Activated T-helper 1 cell treated with anti-CD3 and anti-CD28 coated beads, Interleukin-12 subunit alpha, Interleukin-12 subunit beta, Interleukin-2, Interleukin-4 antibody, amounts not matched to agents 30 ng/mL and 10 ng/mL and 1 ng/mL, durations not matched to agents 14 hours and 24 hours and 36 hours (primary cell): ENCODE measurements at places on chromosomes 7 and 10. TPM values are rescaled to one million over a fixed set of nuclear protein-coding genes. Genes with fewer than 3 reads are reported as not detected.

GRCh38 chr7:92909686-92910475 is 73.5 kb upstream of the CDK6 start:
- H3K4me3 ChIP-seq, result no peak overlapping the region
- H3K27ac ChIP-seq, result no peak overlapping the region
- H3K27me3 ChIP-seq, result no peaks in the 10 kb centered on the region
- H3K4me1 ChIP-seq, result peaks cover 8% of the 10 kb centered on the region

- no peaks in the 10 kb centered on the region for H3K27me3 ChIP-seq
- H3K4me3 ChIP-seq, result no peak overlapping the region
- H3K4me1 ChIP-seq, result no peaks in the 10 kb centered on the region
- H3K27ac ChIP-seq, result no peak overlapping the region
Measured at GRCh38 chr10:105328503-105329133, 687.5 kb downstream of the SORCS3 start.

The ZNF277 gene
- total RNA-seq, result 12.1 and 14.0 TPM in 2 replicates

The CPEB3 gene
- 2.5 and 2.7 TPM in 2 replicates for total RNA-seq

The CALML5 gene
- total RNA-seq, result not detected in 2 replicates
